ENCODE measurements at places on chromosomes 5 and 9.

- DNase-seq, result no peak
Measured at GRCh38 chr5:93342563-93343061, 238.4 kb downstream of the NR2F1-AS1 start.

DNA sequence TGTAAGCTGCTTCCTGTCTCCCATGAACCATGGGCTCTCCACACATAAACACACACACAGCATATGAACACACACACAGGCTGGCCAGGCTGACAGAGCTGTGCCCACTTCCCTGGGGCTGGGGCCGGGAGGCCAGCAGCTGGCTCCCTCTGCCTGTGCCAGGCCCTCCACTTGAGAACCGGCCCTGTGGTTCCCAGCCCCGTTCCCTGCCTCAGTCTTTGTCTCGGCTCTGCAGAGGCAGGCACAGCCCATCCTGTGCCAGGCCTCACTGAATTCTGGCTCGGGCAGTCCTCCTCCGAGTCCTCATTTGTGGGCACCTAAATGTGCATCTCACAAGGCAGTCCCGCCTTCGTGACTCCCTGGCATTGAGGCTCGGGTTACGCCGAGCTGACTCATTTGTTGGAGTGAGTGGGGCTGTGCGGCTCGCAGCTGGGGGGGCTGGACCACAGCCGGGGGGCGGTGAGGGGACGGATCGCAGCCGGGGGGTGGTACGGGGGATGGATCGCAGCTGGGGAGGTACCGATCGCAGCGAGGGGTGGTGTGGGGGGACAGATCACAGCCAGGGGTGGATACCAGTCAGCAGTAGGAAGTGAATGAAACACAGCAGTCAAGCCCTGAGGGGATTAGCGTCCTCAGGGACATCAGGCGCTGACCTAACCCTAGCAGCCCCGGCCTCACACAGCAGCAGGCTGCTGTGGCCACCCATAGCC is 72.3 kb downstream of the PSMB7 start:
- DNase-seq, result peak; percentile 93

- DNase-seq, result peak; percentile 79
Measured at GRCh38 chr5:131303537-131303936, 39.7 kb downstream of the CDC42SE2 start.

- DNase-seq, result peak; percentile 20
Measured at GRCh38 chr5:146079695-146080373, 25.5 kb downstream of the PLAC8L1 start.

DNA sequence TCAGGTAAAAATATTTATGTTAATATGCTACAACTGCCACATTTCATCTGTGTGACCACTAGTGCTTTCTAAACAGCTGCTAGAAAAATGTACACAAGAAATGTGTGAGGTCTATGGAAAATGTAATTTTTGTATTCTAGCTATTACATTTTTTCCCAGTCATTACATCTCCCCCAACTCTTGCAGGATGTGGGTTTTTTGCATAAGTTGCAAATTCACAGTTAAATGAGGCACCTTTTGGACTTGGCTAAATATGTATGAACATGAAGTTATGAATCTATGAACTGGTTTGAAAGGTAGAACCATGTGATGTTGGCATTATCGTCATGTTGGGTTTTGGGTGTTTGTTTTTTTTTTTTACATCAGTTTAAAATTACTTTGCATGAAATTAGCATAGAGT is 590.4 kb upstream of the WWC1 start:
- DNase-seq, result no peak

DNA sequence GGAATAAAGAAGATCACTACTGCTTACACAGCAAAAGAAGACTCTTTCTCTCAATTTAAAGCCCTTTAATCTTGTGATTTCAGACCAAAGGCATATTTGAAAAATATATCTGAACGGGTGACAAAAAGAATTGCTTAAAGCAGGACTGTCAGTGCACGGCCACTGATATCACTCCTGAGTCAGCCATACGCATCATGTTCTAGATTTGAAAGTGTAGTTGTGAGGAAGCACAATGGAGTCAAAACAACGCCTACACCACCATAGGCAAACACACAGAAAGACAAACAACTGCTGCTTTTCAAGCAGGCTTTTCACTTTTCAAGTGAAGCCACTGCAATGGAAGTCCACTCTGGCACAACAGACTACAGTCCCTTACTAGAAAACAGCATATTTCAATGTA is 141.7 kb downstream of the AUH start:
- no peak for DNase-seq

DNA sequence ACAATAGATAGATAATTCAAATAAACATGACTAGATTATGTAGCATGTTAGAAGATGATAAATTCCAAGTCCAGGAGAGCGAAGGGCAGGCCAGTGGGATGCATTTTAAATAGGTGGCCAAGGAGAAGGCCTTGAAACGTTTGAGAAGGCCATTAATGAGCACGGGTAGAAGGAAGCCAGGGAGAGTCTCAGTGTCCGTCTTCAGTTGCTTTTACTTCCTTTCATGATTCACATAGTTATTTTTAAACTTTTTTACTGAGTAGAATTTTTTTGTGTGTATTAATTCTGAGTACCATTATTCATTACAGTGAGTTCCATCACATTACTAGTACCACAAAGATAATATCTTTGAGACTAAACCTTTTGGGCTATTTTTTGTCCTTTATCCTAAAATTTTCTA is 259.2 kb downstream of the ARRDC3 start:
- DNase-seq, result no peak

DNA sequence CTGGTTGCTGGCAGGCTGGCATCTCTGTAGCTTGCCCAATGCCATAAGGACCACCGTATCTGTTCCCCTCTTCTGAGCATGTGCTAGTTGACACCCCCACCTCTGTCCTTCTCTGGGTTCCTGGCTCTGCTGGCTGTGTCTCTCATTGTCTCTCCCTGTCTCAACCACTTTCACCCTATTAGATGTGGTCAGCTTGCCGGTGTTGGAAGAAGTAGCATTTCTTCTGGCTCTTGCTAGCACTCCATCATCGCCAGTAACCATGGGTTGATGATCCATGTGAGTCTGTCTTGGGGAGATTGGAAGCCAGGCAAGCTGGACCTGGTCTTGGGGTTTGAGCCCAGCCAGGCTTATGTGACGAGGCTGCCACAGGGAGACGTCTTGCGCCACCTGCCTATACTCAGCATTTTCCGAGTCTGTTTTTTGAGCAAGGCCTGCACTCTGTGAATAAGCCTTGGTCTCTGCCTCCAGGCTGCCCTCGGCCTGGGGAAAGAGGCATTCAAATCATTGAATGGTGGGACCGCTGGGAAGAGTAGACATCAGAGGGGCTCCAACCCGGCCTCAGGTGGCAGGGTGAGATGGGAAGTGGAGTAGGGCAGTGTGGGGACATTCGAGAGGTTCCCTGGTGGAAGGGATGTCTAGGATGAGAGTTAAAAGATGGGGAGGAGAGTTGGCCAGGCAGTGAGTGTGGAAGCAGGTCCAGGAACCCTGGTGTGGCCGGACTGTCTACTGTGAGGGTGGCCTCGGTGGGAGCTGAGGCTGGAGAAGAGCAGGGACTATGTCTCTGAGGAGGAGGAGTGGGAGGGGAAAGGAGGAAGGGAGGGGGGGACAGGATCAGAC is 74.3 kb downstream of the ZNF618 start:
- no peak for DNase-seq

Measured in choroid plexus epithelial cell (primary cell).